CD4-positive, alpha-beta T cell treated with Interleukin-17A for 1 hour (primary cell): ENCODE measurements at places on chromosomes 6 and 20.

GRCh38 chr20:40980106-40980827 is 48.4 kb upstream of the TOP1 start:
- no peak for DNase-seq

DNA sequence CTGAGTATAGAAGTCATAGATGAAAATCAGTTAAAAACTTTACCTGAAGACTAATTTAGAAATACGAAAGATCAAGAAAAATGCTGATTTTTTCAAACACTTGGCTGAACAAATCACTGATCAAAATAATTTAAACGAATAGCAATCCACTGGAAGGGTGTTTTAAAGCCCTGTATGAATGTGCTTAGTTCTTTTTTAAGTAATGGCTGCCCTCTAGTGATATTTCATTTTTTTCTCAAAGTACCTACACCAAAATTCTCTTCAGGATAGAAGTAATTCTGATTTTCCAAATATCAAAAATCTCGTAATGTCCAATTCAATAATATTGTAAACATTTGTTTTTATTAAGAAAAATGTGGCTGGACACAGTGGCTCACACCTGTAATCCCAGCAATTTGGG is 32.5 kb downstream of the AKAP7 start:
- no peak for DNase-seq

GRCh38 chr6:84403545-84403944 is 176.1 kb upstream of the CEP162 start:
- no peak for DNase-seq

DNA sequence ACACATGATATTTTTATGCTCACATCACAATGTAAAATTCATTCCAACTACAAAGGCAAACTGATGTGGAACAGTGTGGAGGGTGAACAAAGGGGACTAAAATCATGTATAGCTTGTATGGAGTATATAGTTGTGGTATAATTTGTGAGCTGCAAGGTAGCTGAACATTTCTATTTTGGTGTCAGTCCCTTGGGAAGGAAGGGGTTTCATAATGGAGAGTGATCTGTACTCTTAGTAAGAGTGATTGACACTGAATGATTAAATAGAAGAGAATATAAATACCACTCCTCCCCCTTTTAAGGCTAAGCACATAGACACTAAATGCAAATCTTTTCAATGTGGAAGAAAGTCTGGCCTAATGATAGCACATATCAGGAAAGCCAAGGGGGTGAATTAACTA is 104.6 kb downstream of the POPDC3 start:
- no peak for DNase-seq

DNA sequence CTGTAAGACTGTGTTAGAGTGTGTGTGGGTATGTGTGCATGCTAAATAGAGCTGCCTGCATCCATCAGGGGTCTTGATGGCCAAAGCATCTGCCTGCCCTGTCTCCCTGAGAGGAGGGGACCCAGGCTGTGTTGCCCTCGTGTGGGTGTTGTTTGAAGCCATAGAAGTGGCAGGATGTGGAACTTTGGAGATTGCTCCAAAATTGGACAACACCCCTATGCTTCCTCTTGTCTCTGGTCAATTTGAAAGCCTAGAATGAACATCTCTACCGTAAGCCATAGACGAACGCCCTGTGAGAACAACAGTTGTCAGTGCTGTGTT is 82.6 kb downstream of the ASXL1 start:
- DNase-seq = no peak

DNA sequence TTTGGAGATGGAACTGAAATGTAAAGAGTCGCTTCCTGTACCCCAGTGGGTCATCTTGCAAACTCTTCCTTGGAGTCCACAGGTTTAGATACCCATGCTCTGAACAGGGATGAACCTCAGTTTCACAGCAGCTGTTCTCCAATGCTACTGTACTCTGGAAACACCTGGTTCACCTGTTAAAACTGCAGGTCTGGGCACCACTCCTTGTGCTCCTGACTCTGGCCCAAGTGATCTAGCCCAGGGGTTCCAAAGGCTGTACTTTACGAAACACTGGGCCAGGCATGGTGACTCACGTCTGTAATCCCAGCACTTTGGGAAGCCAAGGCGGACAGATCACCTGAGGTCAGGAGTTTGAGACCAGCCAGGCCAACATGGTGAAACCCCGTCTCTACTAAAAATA is 102.1 kb downstream of the ATP9A start:
- no peak for DNase-seq
